ENCODE measurements at places on chromosomes 7 and 10.

DNA sequence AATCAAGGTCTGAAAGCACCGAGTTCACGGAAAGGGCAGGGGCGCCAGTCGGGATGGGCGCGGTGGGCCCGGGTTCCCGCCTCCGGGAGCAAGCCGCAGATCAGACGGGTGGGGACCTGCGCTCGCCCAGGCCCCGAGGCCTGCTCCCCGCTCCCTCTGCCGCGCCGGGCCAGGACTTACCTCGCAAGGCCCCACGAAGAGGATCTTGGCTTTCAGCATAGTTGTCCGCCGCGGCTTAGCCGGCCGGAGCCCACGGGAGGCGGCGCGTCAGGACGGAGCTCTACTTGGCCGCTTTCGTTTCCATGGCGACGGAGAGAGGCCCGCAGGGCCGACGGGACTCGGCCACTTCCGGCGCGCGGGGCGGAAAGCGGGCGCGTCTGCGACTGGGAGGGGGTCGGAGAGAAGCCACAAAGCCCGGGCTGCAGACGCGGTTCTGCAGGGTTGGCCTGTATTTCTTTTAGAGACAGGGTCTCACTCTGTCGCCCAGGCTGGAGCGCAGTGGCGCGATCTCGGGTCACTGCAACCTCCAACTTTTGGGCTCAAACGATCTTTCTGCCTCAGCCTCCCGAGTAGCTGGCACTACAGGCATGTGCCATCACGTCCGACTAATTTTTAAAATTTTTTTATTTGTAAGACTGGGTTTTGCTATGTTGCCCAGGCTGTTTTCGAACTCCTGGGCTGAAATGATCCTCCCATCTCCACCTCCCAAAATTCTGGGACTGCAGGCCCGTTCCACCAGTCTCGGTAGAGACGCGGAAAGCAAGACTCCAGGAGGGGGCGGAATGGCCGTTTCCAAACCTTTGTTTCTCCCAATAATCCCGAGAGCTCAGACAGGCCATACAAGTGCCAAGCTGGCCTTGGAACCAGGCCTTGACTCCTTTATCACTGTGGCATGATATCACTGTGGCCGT, at the start of gene IFT22:
IFT22 (minus strand) TSS at position 322 of the 911 bp plus-strand sequence; CDS start at position 219, 103 bp downstream.
- DNase-seq: peak; percentile 79

- DNase-seq: no peak
Observed at GRCh38 chr10:24762161-24762924, 38.7 kb upstream of the ARHGAP21 start.

GRCh38 chr7:41808541-41808940, 105.7 kb upstream of the INHBA start:
- no peak for DNase-seq

DNA sequence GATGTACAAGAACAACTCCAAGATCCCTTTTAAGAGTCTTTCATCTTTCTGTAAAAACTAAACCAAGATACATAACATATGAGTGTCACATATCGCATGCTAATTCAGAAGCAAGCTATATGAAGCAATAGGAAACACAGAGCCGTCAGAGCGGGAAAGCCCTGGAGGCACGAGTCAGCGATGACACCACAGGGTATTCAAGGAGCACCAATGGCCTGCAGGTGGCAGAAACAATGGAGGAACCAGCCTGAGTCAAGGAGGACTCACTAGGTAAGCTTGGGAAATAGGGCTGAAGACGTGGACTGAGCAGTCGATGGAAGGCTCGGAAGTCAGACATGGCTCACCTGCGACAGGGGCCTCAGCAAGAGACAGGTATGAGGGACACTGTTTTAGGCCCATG, 214.4 kb downstream of the FAM107B start:
- DNase-seq: peak; percentile 55

DNA sequence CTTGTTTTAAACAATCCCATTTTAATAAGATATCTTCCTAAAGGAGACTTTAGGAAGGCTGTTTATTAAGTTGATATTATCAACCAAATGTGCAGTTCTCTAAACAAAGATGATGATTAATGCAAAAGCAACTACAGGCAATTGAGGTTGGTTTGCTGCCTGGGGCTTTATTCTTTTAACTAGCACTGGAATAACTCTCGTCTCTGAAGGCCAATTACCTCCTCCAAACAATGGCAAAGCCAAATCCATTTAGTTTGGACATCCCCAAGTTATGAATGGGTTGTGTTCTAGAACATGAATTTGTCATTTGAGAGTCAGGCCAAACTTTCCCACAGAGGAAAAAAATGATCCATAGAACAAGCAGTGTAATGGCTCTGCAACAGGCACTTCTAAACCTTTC, 114.1 kb downstream of the SLC16A9 start:
- no peak for DNase-seq

DNA sequence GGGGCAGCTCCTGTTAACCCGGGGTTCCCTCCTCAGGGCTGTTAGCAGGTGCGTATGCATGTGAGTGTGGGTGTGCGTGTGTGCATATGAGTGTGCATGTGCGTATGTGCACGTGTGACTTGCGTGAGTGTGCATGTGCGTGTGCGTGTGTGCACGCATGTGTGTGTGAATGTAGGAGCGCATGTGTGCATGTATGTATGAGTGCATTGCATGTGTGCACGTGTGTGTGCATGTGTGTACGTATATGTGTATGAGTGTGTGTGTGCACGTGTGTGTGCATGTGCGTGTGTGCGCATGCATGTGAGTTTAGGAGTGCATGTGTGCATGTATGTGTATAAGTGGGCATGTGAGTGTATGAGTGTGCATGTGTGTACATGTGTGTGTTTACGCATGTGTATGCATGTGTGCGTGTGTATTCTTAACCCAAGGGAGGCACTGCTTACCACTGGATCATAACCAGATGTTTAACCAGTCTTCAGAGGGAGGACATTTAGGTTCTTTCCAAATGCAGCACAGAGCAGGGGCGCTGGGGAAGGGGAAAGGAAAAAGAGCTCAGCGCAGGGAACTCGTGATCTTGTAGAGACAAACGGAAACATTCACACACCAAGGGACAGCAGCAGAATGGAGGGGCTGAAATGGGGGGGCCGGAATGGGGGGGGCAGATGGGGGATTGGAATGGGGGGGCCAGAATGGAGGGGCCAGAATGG, 45.0 kb downstream of the PWWP2B start:
- no peak for DNase-seq

- DNase-seq: no peak
Observed at GRCh38 chr10:91006752-91007346, 86.0 kb upstream of the ANKRD1 start.

- DNase-seq: no peak
Observed at GRCh38 chr7:120539321-120539720, 266.3 kb downstream of the KCND2 start.

GRCh38 chr10:48306870-48307710, 613 bp downstream of the MAPK8 start:
- DNase-seq: no peak

DNA sequence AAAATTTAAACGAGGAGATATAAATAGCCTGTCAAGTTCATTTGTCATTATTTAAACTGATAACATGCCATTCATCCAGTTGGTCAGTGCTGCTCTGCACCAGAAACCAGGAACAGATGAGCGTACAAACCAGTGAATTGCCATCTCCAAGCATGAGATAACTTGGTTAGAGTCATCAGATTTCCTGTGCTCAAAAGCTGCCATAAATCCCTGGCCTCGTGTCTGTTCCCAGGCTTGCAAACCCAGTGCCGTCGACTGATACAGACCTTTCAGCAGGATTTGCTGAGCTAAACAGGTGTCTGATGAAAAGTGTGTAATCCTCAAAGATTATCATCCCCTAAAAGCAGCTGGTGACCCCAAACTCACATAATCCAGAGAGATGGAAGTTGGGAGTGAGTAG, 96.0 kb upstream of the SAMD8 start:
- no peak for DNase-seq

DNA sequence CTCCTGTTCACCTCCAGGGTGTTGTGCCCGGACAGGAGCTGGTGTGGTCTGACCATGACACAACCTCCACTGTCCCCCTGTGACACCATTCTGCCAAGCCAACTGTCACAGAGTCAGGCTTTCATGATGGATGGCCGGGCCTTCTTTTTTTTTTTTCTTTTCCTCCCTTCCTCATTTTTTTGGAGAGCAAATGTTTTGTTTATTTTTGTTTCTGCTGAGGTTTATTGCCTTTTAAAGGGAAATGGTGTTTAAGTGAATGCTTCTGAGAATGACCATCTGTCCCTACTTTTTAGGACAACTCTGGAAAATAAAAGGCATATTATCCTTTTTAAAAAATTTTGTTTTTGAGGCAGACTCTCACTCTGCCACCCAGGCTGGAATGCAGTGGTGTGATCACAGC, 115.1 kb upstream of the NPS start:
- no peak for DNase-seq

DNA sequence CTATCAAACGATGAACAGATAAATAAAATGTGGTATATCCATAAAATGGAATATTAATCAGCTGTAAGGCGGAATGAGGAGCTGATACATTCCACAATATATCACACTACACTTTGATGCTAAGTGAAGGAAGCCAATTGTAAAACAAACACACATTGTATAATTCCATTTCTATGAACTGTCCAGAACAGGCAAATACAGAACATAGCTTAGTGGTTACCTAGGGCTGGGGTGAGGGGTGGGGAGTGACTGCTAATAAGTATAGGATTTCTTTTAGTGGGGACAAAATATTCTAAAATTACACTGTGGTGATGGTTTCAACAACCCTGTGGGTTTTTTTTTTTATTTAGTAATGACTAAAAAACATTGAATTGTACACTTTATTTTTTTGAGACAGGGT, 82.1 kb upstream of the SLC26A5 start:
- DNase-seq: no peak

DNA sequence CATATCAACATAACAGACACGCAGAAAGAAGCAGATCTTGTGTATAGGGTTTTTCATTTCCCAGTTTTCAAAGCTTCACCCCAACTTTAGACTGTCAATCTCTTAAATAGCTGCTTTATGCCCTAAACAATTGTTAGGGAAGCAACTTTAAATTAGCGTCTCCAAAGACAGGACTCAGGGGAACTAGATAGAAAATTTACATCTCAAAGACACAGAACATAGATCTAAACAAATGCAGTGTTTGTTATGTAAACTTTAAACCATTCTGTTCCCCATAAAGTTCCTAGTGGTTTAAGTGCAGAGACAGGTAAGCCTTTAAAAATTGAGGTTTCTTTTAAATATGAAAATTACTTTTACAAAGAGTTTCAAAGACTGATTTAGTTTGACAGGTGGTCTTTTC, 379.2 kb upstream of the GHITM start:
- DNase-seq: no peak

DNA sequence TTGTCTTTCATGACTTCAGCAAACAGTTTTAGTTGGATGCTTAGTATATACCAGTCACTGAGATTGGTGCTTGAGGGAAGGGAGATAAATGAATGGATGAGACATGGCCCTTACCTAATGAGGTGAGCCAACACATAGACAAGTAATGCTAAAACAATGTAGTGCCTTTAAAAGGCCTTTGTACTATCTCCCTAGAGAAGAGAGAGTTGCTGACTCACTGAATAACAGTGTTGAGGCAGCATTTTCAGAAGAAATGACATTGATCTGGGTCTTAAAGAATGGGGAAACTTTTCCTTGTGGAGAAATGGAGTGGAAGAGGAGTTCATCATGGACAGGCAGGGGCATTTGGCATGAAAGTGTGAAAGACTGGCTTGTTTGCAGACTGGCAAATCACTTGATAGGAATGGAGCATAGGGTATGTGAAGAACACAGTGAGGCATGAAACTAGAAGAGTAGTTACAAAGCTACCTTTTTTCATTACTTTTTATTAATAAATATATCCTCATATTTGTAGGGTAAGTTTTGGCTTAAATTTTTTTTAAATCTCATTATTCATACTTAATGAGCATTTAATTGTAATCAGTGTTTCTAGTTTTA, 91.2 kb downstream of the KAT6B start:
- no peak for DNase-seq

GRCh38 chr10:101671453-101671852, 23.5 kb downstream of the FBXW4 start:
- no peak for DNase-seq

DNA sequence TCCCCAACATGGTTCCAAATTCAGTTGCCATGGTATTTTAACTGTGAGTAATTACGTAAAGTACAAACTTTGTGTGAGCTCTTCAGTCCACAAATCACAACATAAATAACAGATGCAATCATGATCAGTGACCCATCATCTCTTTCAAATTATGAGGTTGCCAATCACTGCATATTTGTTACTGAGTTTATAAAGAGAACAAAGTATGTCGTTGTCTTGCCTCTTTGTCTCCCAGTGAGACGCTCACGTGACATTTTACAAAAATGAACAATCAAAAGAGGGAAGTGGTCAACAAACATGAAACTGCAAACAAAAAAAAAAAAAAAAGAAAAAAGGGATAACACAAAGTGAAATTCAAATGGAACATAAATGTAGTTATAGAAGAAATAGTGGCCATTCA, 122.7 kb upstream of the PDSS1 start:
- DNase-seq: no peak

DNA sequence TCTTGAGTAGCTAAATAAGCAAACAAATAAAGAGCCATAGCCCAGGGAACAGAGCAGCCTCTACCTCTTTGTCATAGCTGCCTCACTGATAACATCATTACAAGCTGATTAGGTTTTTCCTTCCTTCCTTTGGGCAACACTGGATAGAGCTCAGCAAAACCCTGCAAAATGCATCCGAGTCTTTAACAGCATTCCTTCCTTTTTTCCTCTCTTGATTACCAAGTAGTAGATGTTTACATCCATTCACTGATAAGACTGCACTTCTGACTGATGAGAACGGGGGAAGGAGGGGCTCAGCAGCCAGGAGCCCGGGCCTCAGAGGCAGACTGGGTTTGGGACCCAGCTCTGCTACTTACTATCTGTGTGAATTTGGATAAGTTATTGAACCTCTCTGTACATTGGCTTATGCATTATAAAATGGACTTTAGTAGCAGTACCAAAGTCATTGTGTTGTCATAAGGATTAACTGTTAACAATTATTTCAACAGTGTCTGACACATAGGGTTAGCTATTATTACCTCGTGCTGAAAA, 214.2 kb downstream of the ANK3 start:
- DNase-seq: no peak

GRCh38 chr10:87844837-87845623, 18.3 kb downstream of the KLLN start:
- DNase-seq: no peak

DNA sequence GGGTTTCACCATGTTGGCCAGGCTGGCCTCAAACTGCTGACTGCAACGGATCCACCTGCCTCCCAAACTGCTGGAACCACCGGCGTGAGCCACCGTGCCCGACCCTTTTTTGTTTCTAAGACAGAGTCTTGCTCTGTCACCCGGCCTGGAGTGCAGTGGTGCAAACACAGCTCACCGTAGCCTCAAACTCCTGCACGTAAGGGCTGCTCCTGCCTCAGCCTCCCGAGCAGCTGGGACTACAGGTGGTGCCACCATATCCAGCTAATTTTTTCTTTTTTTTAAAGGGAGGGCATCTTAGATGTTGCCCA, 36.4 kb downstream of the ADAP1 start:
- no peak for DNase-seq

Data from activated T-cell treated with anti-CD3 and anti-CD28 coated beads, Interleukin-2, amount 50 U/mL, for 1 hour (primary cell).